Keratinocyte (primary cell): ENCODE measurements at places on chromosomes 11 and 22. TPM values are rescaled to one million over a fixed set of nuclear protein-coding genes. Genes with fewer than 3 reads are reported as not detected.

DNA sequence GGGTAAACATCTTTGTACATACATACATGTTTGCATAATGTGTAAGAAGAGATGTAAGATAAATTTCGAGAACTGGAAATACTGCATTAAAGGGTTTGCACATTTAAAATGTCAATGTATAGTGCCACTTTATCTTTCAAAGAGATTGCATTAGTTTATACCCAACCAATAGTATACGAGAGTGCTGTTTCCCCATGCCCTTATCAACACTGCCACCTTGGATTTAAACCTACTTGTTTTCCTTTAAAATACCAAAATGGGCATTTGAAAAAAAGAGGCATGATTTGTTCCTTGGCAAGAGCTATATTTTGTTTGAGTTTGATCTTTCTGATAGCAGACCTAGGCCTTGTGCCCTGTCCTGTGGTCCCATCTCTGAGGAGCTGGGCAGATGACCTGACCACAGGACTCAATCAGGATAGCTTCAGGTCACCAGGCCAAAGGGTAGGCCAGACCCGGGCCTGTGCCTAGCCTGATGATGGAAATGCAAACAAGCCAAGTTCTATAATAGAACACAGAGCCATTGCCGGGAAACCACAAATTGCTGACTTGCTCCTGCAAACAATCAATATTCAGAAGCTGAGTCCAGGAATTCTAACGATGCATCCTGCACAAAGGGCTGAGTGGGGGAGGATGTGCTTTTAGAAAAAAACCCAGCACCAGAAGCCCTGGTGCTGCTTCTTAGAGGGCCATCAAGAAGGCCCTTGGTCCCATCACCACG, 16.9 kb upstream of the ALG8 start:
- H3K4me1 ChIP-seq, result no peaks in the 10 kb centered on the region
- DNase-seq, result no peak
- no peaks in the 10 kb centered on the region for H3K27me3 ChIP-seq
- H3K36me3 ChIP-seq, result no peaks in the 10 kb centered on the region
- H3K27ac ChIP-seq, result no peak overlapping the region

The POU2AF1 gene
- polyA plus RNA-seq, result 0.21 TPM in 1 of 3 replicates, not detected in the others

- no peaks in the 10 kb centered on the region for H3K27me3 ChIP-seq
- no peaks in the 10 kb centered on the region for H3K4me1 ChIP-seq
- no peaks in the 10 kb centered on the region for H3K36me3 ChIP-seq
These were observed 273.6 kb downstream of the OPCML start for GRCh38 chr11:133258751-133259150.

DNA sequence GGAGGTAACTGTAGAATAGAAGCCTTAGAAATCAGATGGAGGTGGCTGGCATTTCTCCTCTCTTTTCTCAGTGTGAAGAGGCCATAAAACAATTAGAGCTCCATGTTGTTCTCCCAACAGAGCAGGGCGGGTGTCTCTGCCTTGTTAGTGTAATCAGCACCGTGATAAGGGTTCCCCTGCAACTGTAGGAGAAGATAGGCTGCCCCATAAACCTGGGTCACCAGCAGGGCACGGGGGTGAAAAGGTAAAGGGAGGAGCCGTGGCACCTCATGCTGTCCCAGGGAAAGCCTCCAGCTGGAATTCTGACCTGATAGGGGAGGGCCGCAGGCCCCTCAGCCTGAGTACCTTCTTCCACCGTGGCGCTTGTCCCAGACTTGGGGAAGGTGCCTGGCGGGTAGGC, 68.7 kb downstream of the ISX start:
- no peak overlapping the region for H3K4me3 ChIP-seq
- no peak overlapping the region for H3K27ac ChIP-seq
- H3K36me3 ChIP-seq, result no peaks in the 10 kb centered on the region
- H3K27me3 ChIP-seq, result peaks cover 11% of the 10 kb centered on the region
- no peaks in the 10 kb centered on the region for H3K4me1 ChIP-seq

DNA sequence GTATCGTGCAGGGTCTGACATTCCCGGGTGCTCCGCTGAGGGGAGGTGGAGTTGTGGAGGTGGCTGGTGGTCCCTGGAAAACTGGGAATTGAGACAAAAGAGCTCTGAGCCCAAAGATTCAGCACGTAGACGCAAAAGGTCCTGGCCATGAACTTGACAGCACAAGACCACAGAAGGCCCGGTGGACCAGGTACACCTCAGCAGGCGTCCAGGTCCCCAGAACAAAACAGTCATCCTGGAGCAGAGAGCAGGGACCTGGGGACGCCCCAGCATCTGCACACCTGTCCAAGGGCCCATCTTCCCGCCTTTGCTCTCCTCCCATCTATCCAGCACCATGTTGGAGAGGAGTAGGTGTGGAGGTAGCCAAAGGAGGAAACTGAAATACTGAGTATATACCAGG, 13.8 kb upstream of the MB start:
- DNase-seq, result no peak
- H3K27me3 ChIP-seq, result no peaks in the 10 kb centered on the region
- H3K36me3 ChIP-seq, result no peaks in the 10 kb centered on the region
- H3K27ac ChIP-seq, result no peak overlapping the region
- H3K4me1 ChIP-seq, result peaks cover 24% of the 10 kb centered on the region
- H3K4me3 ChIP-seq, result no peak overlapping the region

DNA sequence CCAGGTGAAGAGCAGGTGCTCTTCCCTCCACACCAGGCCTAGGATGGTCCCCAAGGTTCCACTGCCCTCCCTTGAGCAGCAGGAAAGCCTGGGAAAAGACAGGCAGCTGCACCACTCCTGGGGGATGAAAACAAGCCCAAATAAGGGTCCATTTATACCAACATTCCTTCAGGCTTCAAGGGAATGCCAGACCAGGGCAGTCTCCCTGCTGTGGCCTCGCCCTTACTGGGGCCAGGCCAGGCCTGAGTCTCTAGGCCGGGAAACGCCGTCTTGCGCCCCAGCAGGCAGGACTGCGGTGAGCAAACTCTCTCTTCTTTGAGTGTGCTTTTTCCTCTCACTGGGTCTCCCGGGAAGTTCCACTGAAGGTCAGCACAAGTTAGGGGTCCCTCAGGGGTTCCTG, 443.5 kb downstream of the SOX6 start:
- no peak overlapping the region for H3K4me3 ChIP-seq
- no peaks in the 10 kb centered on the region for H3K36me3 ChIP-seq

The SLC29A2 gene
- polyA plus RNA-seq, result 1.3 to 2.7 TPM (median 1.7 TPM) in 3 replicates

DNA sequence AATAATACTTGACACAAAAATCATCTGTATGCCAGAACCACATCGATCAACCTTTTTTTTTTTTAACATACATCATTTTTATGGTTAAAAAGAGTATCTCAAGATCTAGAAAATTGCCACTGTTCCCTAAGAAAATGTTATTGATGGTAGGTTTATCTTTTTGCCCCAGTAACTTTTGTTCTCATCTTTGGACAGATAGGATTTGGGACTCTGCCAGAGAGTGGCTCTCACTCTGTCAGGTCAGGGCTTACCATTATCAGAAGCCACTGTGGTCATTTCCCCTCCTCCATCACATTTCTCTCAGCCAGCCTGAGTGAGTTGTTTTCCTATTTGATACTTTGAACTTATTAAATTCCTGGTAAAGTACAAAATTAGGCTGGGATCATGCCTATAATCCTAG, 47.9 kb upstream of the YWHAH start:
- H3K4me3 ChIP-seq, result no peak overlapping the region
- no peaks in the 10 kb centered on the region for H3K4me1 ChIP-seq
- H3K27me3 ChIP-seq, result no peaks in the 10 kb centered on the region
- no peak overlapping the region for H3K27ac ChIP-seq
- no peak for DNase-seq

DNA sequence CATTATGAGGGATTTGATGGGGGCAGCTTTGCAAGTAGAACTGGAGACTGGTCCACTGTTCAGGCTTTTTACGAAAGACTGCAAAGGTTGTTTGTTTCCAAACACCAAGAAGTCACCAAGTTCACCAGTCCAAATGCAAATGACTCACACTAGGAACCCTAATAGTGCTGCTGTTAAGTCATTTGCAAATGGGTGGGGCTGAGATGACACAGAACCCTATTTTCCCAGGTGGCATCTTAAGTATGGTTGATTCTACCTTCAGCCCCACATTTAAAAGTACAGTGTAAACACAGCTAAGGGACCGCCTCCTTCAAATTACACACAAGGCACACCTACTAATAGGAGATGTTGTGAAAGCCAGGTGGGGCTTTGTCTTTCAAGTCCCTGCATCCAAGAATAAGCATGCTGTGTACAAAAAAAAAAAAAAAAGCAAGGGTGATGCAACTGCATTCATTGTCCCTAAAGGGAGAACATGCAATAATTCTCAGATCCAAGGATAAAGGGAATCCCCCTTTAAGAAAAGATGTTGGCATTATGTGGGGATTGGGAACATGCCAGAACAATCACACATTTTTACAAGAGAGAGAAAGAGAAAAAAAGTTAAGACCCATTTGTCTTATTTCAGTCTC, 27.3 kb downstream of the BDNF start:
- peak overlapping the region; percentile 16 for H3K27ac ChIP-seq
- DNase-seq, result no peak
- H3K27me3 ChIP-seq, result no peaks in the 10 kb centered on the region

GRCh38 chr11:118000067-118000849, 14.1 kb downstream of the IL10RA start:
- no peak for DNase-seq
- peaks cover 3% of the 10 kb centered on the region for H3K4me1 ChIP-seq
- H3K36me3 ChIP-seq, result no peaks in the 10 kb centered on the region
- H3K27ac ChIP-seq, result no peak overlapping the region
- H3K4me3 ChIP-seq, result no peak overlapping the region

The GLYAT gene
- 0.10 to 0.17 TPM in 2 of 3 replicates, not detected in the other for polyA plus RNA-seq

The PRR33 gene
- polyA plus RNA-seq, result not detected in 3 replicates

The FLRT1 gene
- not detected in 3 replicates for polyA plus RNA-seq

The LIF gene
- 1.2 to 14.3 TPM (median 3.1 TPM) in 3 replicates for polyA plus RNA-seq

GRCh38 chr11:117418737-117419481, 91.3 kb downstream of the CEP164 start:
- H3K27me3 ChIP-seq, result peaks cover 3% of the 10 kb centered on the region
- H3K36me3 ChIP-seq, result no peaks in the 10 kb centered on the region
- DNase-seq, result no peak
- H3K4me1 ChIP-seq, result no peaks in the 10 kb centered on the region
- H3K27ac ChIP-seq, result no peak overlapping the region

DNA sequence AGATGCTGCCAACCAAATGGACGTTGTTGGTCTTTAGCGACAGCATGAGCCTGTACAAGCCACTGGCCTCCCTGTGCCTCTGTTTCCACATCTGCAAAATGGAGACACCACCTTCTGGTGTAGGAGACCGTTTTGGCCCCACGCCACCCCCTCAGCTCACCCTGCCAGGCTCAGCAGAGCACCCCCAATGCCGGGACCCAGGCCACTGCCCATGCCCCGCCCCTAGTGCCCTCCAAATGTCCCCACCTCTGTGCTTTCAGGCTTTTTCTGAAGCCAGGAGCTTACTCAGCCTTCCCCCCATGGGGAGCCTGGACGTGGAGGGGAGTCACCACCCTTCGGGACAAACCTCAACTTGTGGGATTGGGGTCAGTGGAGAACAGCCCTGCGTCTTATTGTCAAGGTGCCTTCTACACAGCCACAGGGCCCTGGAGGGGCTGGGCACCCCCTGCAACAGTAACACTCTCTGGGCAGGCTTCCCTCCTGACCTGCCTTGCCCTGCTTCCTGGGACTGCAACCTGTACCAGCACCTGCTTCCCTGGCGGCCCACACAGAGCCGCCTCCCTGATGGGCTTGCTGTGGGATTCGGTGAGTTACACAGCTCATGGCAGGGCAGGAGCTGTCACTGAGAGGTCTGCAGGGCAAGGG, 24.6 kb upstream of the RTL6 start:
- H3K36me3 ChIP-seq, result no peaks in the 10 kb centered on the region
- H3K27me3 ChIP-seq, result peaks cover 19% of the 10 kb centered on the region
- no peaks in the 10 kb centered on the region for H3K4me1 ChIP-seq
- H3K4me3 ChIP-seq, result no peak overlapping the region
- H3K27ac ChIP-seq, result no peak overlapping the region

DNA sequence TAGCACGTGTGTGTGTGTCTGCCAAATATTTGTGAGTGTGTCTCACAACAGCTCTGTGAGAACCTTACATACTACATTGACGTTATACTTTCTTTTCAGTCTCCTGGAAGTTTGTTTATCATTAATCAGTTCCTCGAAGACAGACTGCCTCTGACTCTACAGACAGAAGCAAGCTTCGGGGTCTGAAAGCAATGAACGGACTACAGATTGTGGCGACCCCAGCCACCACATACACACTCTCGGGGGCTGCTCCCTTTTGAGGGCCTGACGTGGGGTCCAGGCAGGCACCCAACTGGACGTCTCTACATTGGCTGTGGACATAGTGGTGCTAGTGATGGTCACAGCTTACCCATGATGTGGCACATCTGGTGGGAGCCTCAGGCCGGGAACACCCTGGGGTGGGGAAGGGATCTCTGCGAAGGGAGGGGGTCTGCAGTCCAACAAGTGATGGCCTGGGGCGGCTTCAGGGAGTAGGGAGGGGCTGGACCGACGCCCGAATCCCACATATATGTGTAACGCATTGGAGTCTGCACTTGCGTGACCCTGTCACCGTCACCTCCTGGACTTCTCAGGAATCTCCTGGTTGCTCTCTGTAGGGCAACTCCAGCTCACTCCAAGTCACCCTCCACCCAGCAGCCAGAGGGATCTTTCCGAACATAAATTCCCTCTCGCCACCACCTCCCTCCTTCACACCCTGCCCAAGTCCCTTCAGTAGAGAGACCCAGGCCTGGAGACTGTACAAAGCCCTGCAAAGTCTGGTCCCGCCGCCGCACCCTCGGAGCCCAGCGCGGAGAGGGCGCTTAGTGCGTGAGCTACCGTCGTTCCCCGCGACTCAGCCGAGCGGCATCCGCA, 30.4 kb upstream of the TRIM29 start:
- no peak overlapping the region for H3K27ac ChIP-seq
- H3K4me1 ChIP-seq, result peaks cover 14% of the 10 kb centered on the region
- H3K36me3 ChIP-seq, result no peaks in the 10 kb centered on the region
- DNase-seq, result no peak

DNA sequence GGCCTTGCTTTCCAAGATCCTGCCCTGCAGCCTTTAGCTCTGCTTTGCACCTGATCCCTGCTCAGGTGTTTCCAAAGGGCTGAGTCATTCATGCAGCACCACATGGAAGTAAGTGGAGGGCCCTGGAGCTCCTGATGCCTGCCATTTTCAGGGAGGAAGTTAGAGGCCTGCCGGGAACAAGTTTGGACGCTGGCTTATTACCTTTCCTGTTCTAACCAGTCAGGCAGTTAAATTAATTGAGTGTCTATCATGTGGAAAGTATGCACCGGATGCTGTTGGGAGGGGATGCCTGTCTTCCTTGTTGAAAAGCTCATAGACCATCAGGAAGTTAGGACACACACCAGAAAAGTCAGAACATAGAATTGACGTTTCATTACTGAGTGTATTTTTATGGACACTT, 73.7 kb upstream of the PLET1 start:
- peaks cover 14% of the 10 kb centered on the region for H3K4me1 ChIP-seq
- H3K36me3 ChIP-seq, result no peaks in the 10 kb centered on the region
- no peak overlapping the region for H3K4me3 ChIP-seq
- H3K27me3 ChIP-seq, result no peaks in the 10 kb centered on the region
- peak; percentile 78 for DNase-seq

The OR4D5 gene
- polyA plus RNA-seq, result not detected in 3 replicates

- H3K4me3 ChIP-seq, result no peak overlapping the region
- H3K4me1 ChIP-seq, result no peaks in the 10 kb centered on the region
These were observed 63.0 kb upstream of the SLC6A5 start for GRCh38 chr11:20536365-20536764.
